CD8-positive, alpha-beta T cell (primary cell): ENCODE measurements at places on chromosomes 1 and 21.

- no peak for DNase-seq
Observed at GRCh38 chr1:47434051-47434842, 3.6 kb upstream of the FOXD2 start.

DNA sequence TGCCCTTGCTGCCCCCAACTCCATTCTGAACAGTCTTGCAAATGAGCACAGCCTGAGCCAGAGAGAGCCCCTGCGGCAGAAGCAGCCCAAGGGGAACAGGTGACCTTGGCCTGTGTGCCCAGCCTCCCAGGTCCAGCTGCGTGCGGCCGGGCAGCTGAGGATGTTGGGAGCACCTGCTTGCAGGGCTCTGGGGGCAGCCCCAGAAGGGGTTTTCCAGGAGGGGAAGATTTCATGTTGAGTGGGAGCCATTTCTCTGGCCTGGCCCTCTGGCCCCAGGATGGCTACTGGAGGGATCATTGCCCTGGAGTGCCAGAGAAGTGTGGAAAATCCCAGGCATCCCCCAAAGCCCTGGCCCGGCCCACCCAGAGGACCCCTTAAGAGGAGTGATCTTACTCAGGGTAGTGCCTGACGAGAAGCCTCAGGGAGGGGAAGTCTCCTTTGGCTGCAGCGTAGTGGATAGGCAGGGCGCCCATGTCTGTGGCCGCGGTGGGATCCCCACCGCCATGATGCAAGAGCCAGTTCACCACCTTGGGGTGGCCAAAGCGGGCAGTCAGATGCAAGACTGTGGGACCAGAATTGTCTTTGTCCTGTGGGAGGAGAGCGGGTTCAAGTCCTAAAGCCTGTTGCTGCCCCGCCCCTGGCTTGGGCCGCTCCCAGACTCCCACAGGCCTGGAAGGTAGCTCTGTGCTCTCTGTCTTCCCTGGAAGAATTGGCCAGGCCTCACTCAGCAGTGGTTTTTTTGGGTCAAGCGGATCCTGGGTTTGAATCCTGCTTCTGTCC lies 20.6 kb upstream of the RNU1-4 start:
- DNase-seq, result no peak

DNA sequence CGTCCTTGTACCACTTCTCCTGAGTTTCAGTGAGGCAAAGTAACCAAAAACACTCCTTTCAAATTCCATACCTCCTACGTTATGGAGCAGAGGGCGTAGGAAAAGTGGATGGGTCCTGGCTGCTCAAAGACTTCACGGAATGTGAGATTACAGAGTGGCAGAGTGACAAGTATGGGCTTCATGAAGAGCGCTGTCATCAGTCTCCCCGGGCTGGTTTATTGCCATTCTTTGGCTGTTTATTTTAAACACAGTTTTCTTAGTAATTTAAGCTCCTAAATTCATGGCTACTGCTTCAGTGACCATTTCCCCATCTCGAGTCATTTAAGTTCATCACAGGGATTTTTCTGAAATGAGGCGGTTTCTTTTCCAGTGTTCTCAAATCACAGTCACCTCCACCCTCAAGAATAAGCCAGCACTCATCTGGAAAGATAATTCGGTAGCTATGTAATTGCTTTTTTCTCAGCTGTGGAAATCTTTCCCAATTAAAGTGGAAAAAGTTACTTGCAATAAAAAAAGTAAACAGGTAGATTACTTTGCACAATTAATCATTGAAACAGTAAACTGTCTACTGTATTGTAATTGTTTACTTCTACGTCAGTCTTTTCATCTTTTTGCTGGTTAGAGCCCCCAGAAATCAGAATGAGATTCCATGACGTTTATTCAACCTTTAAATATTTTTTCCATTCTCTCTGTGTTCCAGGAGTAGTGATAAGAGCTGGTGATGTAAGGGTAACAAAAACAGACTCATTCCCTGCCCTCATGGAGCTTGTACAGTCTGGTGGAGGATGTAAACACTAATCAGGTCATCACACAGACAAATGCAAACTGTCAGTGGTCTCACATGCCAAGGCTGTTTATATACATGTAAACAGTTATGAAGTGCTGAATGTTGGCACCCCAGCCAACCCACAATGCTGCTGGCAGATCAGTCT lies 3.0 kb upstream of the SMYD2 start:
- no peak for DNase-seq

DNA sequence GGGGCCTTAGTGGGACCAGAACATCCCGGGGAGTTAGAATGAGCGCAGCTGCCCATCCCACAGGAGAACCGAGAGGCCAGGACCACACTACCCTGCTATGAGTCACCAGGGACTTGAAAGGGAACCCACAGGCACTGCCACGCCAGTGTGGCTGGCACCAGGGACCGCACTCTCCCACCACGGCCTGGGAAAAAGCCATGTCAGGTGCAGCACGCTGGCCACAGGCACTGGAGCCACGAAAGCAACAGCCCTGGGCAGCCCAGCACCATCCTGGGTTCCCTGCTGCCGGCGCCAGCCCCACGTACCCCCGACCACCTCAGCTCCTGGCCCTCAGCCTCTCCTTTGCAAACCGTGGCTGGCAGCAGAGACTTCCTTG lies 14.1 kb upstream of the TMEM240 start:
- DNase-seq, result no peak

GRCh38 chr1:54517496-54517895 lies 30.5 kb upstream of the ACOT11 start:
- DNase-seq, result no peak
